Heart left ventricle (tissue), 16 donors: ENCODE measurements at places on chromosomes 7 and 10. TPM values are rescaled to one million over a fixed set of nuclear protein-coding genes. Genes with fewer than 3 reads are reported as not detected.

DNA sequence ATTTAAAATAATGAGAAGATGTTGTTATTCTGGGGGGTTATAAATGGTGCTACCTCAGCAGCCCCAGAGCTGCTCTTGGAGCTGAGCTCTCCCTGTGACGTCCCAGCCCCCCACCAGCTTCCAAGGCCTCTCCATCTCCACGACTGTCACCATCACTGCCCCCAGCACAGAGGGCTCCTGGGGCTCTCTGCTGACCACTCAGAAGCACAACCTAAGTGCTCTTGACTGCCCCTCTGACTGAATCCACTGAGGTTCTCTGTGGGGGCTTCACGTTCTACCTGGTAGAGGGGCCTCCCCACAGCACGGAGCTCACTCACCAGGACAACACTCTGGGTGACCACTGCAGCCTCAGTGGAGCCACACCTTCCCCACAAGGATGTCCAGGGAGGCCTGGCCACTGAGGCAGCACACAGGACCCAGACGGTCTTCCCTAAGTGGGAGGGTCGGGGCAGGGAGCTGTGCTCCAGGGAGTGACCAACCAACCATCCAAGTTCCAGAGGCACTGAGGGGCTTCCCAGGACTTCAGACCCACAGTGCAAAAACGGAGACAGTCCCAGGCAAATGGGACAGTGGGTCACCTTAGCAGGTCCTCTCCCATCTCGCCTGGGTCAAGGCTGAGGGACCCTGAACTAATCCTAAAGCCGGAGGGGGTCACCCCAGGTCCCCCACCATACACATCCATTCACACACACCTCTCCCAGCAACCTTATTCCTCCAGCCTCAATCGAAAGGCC is 121.0 kb upstream of the PPP2R2D start:
- H3K4me1 ChIP-seq, result no peaks in the 10 kb centered on the region
- no peak overlapping the region for H3K4me3 ChIP-seq
- H3K27ac ChIP-seq, result no peak overlapping the region
- no peaks in the 10 kb centered on the region for H3K27me3 ChIP-seq

- H3K27ac ChIP-seq, result peak overlapping the region; percentile 18
- DNase-seq, result no peak
- no peaks in the 10 kb centered on the region for H3K27me3 ChIP-seq
- H3K36me3 ChIP-seq, result no peaks in the 10 kb centered on the region
- no peak overlapping the region for H3K4me3 ChIP-seq
- H3K4me1 ChIP-seq, result peaks cover 11% of the 10 kb centered on the region
Observed at GRCh38 chr10:24706479-24707118, 17.1 kb downstream of the ARHGAP21 start.

Gene IKZF1
- total RNA-seq, result 3.2 TPM

Gene ALOX5
- total RNA-seq, result 12.1 TPM

Gene ASB10
- 20.6 TPM for total RNA-seq
